ENCODE measurements at places on chromosomes 4 and X.

DNA sequence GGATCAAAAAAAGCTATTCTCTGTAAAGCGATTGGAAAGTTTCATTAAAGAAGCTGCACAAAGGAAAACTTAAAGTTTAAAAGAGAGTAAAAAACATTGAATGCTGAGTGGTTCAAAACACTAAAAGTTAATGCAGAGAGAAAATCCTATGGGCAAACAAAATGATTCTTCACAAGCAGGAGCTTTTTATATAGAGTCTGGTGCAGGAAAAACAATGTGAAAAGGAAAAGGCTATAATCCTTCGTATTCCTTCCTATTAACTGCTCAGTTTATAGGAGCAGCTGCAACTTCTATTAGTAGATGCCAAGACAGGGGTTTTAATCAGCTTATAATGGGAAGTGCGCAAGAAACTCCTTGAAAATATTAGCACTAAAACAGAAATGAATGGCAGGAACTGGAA, 100.7 kb downstream of the PDGFC start:
- no peak overlapping the region for H3K4me3 ChIP-seq
- no peaks in the 10 kb centered on the region for H3K27me3 ChIP-seq
- no peaks in the 10 kb centered on the region for H3K4me1 ChIP-seq
- DNase-seq: no peak
- no peak overlapping the region for H3K27ac ChIP-seq

- H3K36me3 ChIP-seq: no peaks in the 10 kb centered on the region
- peaks cover under 1% of the 10 kb centered on the region for H3K4me1 ChIP-seq
- H3K27ac ChIP-seq: no peak overlapping the region
- no peaks in the 10 kb centered on the region for H3K27me3 ChIP-seq
- DNase-seq: no peak
Measured at GRCh38 chr4:80312124-80312523, 23.4 kb upstream of the CFAP299 start.

DNA sequence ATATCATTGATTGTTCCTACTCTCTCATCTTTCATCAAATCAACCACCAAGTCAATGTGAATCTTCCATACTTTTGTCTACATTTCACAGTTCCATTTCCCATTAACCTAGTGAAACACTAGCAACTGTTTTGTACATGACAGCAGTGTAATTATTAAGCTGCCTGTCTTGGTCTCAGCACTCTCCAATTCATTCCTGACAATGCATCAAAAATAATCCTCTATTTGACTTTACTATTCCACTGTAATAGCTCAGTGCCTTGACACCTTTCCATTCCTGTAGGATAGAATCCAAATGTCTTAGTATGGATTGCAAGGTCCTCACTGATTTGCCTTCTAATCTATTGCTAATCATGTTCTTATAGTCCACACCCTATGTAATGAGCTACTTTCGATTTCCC, 2405.8 kb downstream of the PCDH7 start:
- H3K36me3 ChIP-seq: no peaks in the 10 kb centered on the region
- H3K27ac ChIP-seq: no peak overlapping the region
- H3K27me3 ChIP-seq: no peaks in the 10 kb centered on the region
- no peak overlapping the region for H3K4me3 ChIP-seq
- no peak for DNase-seq
- no peaks in the 10 kb centered on the region for H3K4me1 ChIP-seq

- no peak for DNase-seq
- no peaks in the 10 kb centered on the region for H3K36me3 ChIP-seq
- H3K27ac ChIP-seq: no peak overlapping the region
- H3K4me3 ChIP-seq: no peak overlapping the region
- 0 out of 2 replicates have a peak, but pooled peaks cover under 1% of the 10 kb centered on the region for H3K4me1 ChIP-seq
- no peaks in the 10 kb centered on the region for H3K27me3 ChIP-seq
Measured at GRCh38 chr4:73603854-73604584, 16.2 kb downstream of the RASSF6 start.

- no peak for DNase-seq
- no peaks in the 10 kb centered on the region for H3K36me3 ChIP-seq
- H3K27me3 ChIP-seq: no peaks in the 10 kb centered on the region
- H3K27ac ChIP-seq: no peak overlapping the region
Measured at GRCh38 chrX:24301806-24302205, 12.1 kb downstream of the SUPT20HL2 start.

DNA sequence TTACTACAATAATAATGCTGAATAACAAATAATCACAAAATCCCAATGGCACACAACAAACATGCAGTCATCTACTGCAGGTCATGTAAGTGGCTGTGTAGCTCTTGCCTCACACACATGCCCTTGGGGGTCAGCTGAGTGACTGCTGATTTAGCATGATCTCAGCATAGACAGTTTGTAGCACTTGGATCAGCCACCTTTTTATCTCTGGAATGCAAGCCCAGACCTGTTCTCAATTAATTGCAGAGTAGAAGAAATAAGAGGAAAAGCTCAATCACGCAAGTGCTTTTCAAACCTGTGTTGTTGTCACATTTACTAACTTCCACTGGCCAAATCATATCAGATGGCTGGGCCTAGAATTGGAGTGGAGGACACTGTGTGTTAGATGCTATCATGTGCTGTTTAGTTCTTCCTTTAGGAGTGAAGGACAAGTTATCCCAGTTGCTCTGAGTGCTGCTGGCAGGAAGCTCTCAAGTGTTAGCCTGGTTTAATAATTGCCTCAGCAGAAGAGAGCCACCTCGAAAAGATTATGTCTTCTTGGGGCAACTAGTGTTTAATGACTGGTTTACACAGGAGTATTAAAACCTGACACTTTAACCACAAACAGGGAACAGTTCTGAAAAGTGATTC, 128.3 kb upstream of the EPHA5 start:
- no peak overlapping the region for H3K4me3 ChIP-seq
- no peak for DNase-seq
- no peak overlapping the region for H3K27ac ChIP-seq
- no peaks in the 10 kb centered on the region for H3K4me1 ChIP-seq
- H3K27me3 ChIP-seq: no peaks in the 10 kb centered on the region
- H3K36me3 ChIP-seq: no peaks in the 10 kb centered on the region

GRCh38 chr4:25172961-25173915, 13.0 kb upstream of the SEPSECS start:
- H3K4me3 ChIP-seq: no peak overlapping the region
- H3K36me3 ChIP-seq: no peaks in the 10 kb centered on the region
- H3K4me1 ChIP-seq: peaks cover 2% of the 10 kb centered on the region
- H3K27me3 ChIP-seq: no peaks in the 10 kb centered on the region
- no peak overlapping the region for H3K27ac ChIP-seq
- DNase-seq: no peak

DNA sequence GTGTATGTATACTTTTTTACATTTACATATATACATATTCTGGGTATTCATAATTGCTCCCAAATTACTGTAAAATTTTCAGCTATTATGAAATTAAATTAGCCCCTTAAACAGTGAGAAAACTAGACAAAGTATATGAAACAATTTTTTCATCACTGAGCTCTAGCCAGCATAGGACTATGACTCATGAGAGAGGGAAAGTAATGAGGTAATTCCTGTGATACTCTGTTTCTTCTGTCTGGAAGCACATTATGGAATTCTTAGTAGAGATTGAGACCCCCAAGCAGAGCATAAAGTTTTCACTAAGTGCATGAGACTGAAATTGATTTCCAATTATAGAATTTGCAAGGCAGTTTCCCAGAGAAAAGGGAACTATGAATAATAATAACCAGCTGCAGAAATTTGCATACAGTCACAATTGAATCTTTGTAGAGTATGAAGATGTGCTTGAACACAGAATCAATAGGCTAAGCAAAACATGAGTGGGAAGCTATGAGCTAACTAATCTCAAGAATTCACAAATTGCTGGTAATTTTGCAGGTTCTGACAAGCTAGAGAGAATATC, 779.3 kb downstream of the ARAP2 start:
- no peak for DNase-seq
- H3K27ac ChIP-seq: no peak overlapping the region
- no peak overlapping the region for H3K4me3 ChIP-seq
- H3K4me1 ChIP-seq: no peaks in the 10 kb centered on the region
- no peaks in the 10 kb centered on the region for H3K36me3 ChIP-seq
- H3K27me3 ChIP-seq: no peaks in the 10 kb centered on the region

All from iPS DF 6.9 (cell line).